ENCODE measurements at places on chromosomes 4 and X.

DNA sequence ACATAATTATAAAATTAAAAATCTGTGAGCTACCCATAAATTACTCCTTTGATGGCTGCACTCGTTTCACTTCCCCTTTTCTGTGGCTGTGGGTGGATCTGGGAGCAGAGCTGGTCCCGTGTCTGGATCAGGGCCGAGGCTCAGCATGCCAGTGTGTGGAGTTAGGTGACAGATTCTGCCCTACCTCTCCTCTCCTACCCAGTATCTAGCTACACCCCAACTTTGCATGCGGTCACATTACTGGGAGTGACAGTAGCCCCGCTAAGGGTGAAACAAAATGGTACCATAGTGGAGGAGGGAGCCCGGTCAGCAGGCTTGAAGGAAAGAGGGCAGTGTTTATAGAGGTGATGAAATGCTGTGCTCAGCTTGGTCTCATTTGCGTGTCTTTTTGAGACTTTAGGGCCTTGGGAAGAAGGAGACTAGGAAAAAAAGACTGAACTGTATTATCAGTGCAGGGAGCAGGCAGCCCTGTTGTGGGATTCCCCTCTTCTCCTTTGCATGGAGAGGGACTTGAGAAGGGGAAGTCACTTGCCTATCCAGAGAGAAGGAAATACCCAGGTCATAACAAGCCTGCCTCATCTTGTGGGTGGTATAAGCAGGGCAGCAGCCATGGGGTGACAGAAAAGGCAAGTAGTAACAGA lies 48.4 kb downstream of the ARHGAP10 start:
- H3K4me1 ChIP-seq = peaks cover 12% of the 10 kb centered on the region
- no peak overlapping the region for H3K27ac ChIP-seq
- no peaks in the 10 kb centered on the region for H3K27me3 ChIP-seq
- peak; percentile 35 for DNase-seq

DNA sequence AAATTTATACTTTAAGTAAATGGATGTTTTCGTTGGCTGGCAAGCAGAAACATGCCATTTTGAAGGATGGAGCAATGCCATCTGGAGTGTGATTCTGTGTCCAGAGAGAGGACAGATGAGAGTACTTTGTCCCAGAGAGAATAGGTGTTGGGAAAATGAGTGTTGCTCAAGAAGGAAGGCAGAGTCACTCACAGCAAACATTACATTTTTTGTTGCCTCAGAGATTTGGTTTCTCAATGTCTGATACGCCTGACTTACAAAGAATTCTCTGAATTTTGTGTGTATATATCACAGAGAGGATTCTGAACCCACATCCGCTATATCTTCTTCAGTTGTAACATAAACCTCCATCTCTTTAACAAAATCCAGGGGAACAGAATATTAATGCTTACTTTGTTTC lies 102.8 kb upstream of the PCDH18 start:
- H3K4me1 ChIP-seq = no peaks in the 10 kb centered on the region
- H3K4me3 ChIP-seq = no peak overlapping the region
- H3K27ac ChIP-seq = no peak overlapping the region
- H3K36me3 ChIP-seq = no peaks in the 10 kb centered on the region
- no peaks in the 10 kb centered on the region for H3K27me3 ChIP-seq

DNA sequence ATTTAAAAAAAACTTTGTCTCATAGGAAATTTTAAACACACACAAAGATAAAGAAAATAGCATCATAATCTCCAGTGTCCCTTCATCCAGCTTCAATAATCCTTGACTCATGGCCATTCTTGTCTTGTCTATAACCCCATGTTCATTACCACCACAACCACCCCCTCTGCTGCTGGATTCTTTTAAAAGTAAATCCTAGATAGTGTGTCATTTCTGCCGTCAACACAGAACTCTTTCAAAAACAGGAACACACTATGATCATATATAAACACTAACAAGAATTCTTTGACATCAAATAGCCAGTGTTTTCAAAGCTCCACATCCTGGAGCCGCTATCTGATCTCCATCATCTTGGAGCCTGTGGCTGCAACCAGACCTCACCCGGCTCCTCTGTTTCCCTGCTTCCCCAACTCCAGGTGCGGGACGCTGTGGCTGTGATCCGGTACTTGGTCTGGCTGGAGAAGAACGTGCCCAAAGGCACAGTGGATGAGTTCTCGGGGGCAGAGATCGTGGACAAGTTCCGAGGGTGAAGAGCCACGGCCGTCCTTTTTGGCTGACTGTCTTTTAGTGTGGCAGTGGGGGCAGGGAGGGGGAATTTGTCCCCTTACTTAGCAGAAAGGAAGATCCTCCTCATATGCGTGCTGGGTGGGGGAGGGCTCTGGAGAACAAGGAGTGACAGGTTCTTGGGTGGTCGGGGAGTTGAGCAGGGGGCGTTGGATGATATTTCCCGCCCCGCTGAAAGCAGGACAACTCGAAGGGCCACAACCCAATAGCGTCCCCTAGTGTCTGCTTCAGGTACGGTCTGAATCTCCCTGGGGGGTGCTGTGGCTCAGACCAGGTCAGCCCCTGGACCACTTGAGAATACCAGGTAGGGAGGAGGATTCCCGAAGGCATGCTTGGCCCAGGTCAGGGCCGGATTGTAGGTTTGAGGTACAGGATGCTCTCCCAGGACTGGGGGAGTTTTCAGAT lies 15.6 kb downstream of the XPNPEP2 start:
- peak overlapping the region; percentile 16 for H3K27ac ChIP-seq
- DNase-seq = no peak
- peak overlapping the region; percentile 68 for H3K4me3 ChIP-seq

- no peak for DNase-seq
- no peak overlapping the region for H3K27ac ChIP-seq
- H3K27me3 ChIP-seq = no peaks in the 10 kb centered on the region
- no peak overlapping the region for H3K4me3 ChIP-seq
- no peaks in the 10 kb centered on the region for H3K4me1 ChIP-seq
These were observed 12.2 kb downstream of the TENT5D start for GRCh38 chrX:80432441-80432840.

- H3K27me3 ChIP-seq = no peaks in the 10 kb centered on the region
- peaks cover 27% of the 10 kb centered on the region for H3K4me1 ChIP-seq
- H3K36me3 ChIP-seq = no peaks in the 10 kb centered on the region
- no peak overlapping the region for H3K4me3 ChIP-seq
- peak overlapping the region; percentile 32 for H3K27ac ChIP-seq
These were observed 40.5 kb upstream of the BMP2K start for GRCh38 chr4:78735697-78736096.

DNA sequence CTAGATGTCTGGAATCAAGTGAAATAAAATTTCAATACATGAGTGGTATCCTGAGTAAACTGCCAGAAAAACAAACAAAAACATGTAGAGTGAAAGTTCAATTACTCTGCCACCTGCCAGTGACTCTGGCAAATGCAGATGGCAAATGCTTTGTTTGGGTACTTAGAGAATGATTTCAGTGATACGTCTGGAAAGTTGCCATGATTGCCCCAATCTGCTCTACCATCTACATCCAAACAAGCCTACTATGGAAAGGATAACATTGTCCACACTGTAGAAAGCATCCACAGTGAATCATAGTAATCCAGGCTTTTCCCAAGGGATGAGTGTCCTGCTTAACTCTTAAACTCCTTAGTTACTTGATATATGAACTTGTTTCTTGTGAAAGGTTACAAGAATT lies 3.4 kb downstream of the SPATA4 start:
- H3K27me3 ChIP-seq = peaks cover 19% of the 10 kb centered on the region
- H3K36me3 ChIP-seq = no peaks in the 10 kb centered on the region
- no peak overlapping the region for H3K27ac ChIP-seq

- H3K4me1 ChIP-seq = no peaks in the 10 kb centered on the region
- H3K4me3 ChIP-seq = no peak overlapping the region
- no peak overlapping the region for H3K27ac ChIP-seq
- H3K36me3 ChIP-seq = no peaks in the 10 kb centered on the region
- peaks cover 3% of the 10 kb centered on the region for H3K27me3 ChIP-seq
These were observed 7.4 kb downstream of the DOK7 start for GRCh38 chr4:3470244-3471097.

- H3K4me1 ChIP-seq = no peaks in the 10 kb centered on the region
- H3K4me3 ChIP-seq = no peak overlapping the region
These were observed 105.8 kb downstream of the CXCL13 start for GRCh38 chr4:77711469-77711868.

- no peak overlapping the region for H3K4me3 ChIP-seq
- H3K27ac ChIP-seq = no peak overlapping the region
- no peaks in the 10 kb centered on the region for H3K4me1 ChIP-seq
- H3K36me3 ChIP-seq = no peaks in the 10 kb centered on the region
- DNase-seq = no peak
These were observed 211.9 kb upstream of the UGT8 start for GRCh38 chr4:114386637-114387233.

GRCh38 chr4:8732092-8732491 lies 139.5 kb downstream of the CPZ start:
- H3K4me1 ChIP-seq = no peaks in the 10 kb centered on the region
- H3K36me3 ChIP-seq = no peaks in the 10 kb centered on the region
- no peak overlapping the region for H3K27ac ChIP-seq

DNA sequence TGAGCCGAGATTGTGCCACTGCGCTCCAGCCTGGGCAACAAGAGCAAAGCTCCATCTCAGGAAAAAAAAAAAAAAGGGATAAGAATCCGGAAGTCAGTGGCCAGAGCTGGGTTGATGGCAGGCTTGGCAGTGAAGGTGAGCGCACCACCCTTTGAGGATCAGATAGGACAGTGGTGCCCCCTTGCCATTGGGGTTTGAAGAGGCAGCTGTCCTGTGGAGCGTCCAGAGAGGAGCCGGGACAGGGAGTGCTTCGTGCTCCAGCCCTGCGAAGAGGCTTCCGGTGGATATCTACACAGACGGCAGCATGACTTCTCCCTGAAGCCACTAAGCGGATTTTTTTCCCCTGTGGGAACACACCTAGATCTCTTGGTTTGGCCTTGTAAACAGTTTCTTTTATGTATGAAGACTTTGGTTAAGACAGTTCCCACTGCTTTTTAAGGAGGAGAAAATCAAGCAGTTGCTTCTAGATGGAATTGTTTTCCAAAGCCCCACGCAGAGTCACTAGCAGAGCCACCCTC lies 6.5 kb downstream of the TBC1D14 start:
- no peak overlapping the region for H3K4me3 ChIP-seq
- no peak for DNase-seq
- H3K27me3 ChIP-seq = no peaks in the 10 kb centered on the region
- peaks cover 51% of the 10 kb centered on the region for H3K4me1 ChIP-seq

- H3K27me3 ChIP-seq = peaks cover 49% of the 10 kb centered on the region
- DNase-seq = no peak
- H3K4me3 ChIP-seq = no peak overlapping the region
- H3K27ac ChIP-seq = no peak overlapping the region
- peaks cover 27% of the 10 kb centered on the region for H3K4me1 ChIP-seq
These were observed 4.8 kb downstream of the ARX start for GRCh38 chrX:25010784-25011588.

- H3K27me3 ChIP-seq = no peaks in the 10 kb centered on the region
- DNase-seq = no peak
- no peak overlapping the region for H3K27ac ChIP-seq
- H3K4me3 ChIP-seq = no peak overlapping the region
- H3K4me1 ChIP-seq = peaks cover 2% of the 10 kb centered on the region
- H3K36me3 ChIP-seq = peaks cover 16% of the 10 kb centered on the region
These were observed 38.0 kb downstream of the FAM241A start for GRCh38 chr4:112183252-112183651.

- DNase-seq = no peak
- no peaks in the 10 kb centered on the region for H3K27me3 ChIP-seq
- H3K4me1 ChIP-seq = peaks cover 19% of the 10 kb centered on the region
- H3K4me3 ChIP-seq = no peak overlapping the region
- peaks cover 13% of the 10 kb centered on the region for H3K36me3 ChIP-seq
These were observed 361.9 kb downstream of the ARHGAP24 start for GRCh38 chr4:85836588-85837438.

- H3K27ac ChIP-seq = no peak overlapping the region
- no peaks in the 10 kb centered on the region for H3K27me3 ChIP-seq
- no peaks in the 10 kb centered on the region for H3K4me1 ChIP-seq
- DNase-seq = no peak
- H3K4me3 ChIP-seq = no peak overlapping the region
These were observed 101.0 kb downstream of the ADGRA3 start for GRCh38 chr4:22414833-22415232.

DNA sequence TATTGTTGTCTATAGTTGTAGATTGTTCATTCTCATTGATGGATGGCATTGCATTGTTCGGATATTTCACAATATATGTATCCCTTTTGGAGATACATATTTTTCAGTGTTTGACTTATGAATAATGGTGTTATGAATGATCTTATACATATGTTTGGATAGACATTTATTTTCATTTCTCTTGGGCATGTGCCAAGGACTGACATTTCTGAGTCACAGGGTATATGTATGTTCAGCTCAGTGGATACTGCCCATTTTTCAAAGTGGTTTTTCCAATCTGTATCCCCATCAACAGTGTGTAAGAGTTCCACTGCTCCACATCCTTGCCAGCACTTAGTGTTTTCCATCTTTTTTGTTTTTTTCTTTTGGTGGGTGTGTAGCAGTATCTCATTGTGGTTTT lies 45.0 kb upstream of the RAB40AL start:
- DNase-seq = no peak
- no peak overlapping the region for H3K27ac ChIP-seq
- no peaks in the 10 kb centered on the region for H3K27me3 ChIP-seq

GRCh38 chrX:46543441-46543840 lies 1.8 kb downstream of the ZNF674 start:
- H3K27me3 ChIP-seq = peaks cover under 1% of the 10 kb centered on the region
- peaks cover 4% of the 10 kb centered on the region for H3K36me3 ChIP-seq
- H3K4me3 ChIP-seq = no peak overlapping the region
- no peak for DNase-seq
- H3K27ac ChIP-seq = no peak overlapping the region

DNA sequence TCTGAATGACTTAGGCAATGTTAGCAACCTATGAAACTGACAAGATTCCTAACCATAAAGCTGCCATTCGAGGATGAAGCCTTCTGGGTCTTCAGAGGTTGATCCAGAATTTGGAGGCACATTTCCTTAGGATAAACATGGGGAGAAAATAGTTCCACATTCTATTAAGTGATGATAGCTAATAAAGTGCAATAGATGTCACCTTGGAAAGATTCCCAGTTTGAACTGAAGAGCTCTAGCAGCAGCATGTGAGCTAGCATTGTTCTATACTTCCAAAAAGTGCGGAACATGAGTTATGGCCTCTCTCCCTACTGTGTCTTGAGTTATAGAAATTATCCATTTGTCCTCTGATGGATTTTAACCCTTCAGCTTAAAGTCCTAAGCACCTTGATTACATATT lies 991.4 kb upstream of the SLIT2 start:
- H3K4me3 ChIP-seq = no peak overlapping the region

Measured in stimulated activated naive B cell treated with anti-CD40 and anti-IgM and Interleukin-4, amounts not matched to agents 10 μg/mL and 1 μg/mL and 100 μg/mL, for 72 hours (primary cell).